ENCODE measurements at places on chromosomes 6 and 20. TPM values are rescaled to one million over a fixed set of nuclear protein-coding genes. Genes with fewer than 3 reads are reported as not detected.
A peak's percentile ranks its signal among the peaks of the same experiment; 100 is the strongest.

- DNase-seq: no peak
These were observed 102.3 kb downstream of the RPP40 start for GRCh38 chr6:4901386-4902061.

- no peak for DNase-seq
These were observed 1688.5 kb downstream of the GRIK2 start for GRCh38 chr6:103081876-103082630.

DNA sequence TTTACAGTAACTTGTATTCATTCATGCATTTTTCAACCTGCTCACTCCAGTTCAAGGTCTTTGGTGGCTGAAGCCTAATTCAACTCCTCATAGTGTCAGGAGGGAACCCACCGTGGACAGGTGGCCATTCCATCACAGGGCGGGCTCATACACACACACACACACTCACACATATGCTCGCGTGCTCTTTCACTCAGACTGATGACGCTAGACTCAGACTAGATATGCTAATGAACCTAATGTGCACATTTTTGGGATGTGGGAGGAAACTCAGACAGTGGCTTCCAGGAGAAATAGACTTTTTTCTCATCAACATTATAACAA lies 56.7 kb downstream of the TRIM27 start:
- peak; percentile 32 for DNase-seq

DNA sequence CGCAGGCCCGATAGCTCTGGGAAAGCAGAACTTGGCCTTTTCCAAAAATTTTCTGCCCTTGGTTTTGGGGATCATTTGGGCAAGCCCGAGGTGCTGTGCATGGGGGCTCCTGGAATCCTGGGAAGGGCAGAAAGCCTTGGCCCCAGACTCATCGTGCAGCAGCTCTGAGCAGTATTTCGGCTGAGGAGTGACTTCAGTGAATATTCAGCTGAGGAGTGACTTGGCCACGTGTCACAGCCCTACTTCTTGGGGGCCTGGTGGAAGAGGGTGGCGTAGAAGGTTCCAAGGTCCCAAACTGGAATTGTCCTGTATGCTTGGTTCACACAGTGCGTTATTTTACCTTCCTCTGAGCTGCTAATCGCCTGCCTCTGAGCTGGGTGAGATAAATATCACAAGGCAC lies 1.1 kb upstream of the BMP2 start:
- no peak for DNase-seq

- DNase-seq: no peak
These were observed 56.4 kb downstream of the B4GALT5 start for GRCh38 chr20:49657118-49657901.

GRCh38 chr6:69935079-69935478 lies 68.7 kb downstream of the COL19A1 start:
- no peak for DNase-seq

DNA sequence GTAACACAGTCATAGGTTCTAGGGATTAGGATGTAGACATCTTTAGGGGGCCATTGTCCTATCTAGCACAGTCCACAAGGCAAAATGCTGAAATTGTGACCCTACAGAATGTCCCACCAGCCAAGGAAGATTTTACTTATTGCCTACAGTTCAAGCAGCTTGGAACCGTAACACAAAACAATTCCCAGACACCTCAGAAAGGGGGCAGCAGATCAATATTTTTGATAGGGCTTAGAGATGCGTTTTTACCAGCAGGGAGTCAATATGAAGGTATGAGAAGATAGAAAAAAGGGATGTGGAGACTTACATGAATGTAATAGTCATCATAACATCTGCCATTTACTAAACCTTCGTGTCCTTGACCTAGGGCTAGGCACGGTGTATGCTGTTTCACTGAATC lies 81.0 kb downstream of the TMEM170B start:
- DNase-seq: no peak

GRCh38 chr6:52598123-52598823 lies 21.4 kb upstream of the TRAM2 start:
- DNase-seq: peak; percentile 56

GRCh38 chr20:37901240-37901639 lies 1.7 kb upstream of the VSTM2L start:
- DNase-seq: no peak

- no peak for DNase-seq
These were observed 93.8 kb upstream of the MARCKS start for GRCh38 chr6:113763311-113763766.

- DNase-seq: no peak
These were observed 657.7 kb downstream of the QKI start for GRCh38 chr6:164072240-164072666.

DNA sequence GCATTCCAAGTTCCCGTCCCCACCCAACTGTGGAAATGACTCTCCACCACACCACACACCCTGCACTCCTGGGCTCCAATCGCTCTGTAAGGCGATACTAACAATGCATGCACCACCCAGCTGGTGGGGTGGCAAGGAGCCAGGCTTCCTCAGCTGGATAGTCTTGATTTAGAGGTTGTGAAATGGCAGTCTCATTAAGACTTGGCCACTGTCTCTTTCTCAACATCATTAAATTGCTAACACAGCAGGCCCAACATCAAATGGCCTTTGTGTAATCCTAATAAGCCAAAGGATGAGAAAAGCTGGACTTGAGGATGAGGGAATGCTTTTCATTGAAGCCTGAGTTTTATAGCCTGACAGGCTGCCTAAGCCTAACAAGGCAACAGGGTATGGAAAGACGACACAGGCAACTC lies 223.7 kb downstream of the GMDS start:
- DNase-seq: no peak

GRCh38 chr20:40687384-40688128 lies 1.5 kb downstream of the MAFB start:
- no peak for DNase-seq

DNA sequence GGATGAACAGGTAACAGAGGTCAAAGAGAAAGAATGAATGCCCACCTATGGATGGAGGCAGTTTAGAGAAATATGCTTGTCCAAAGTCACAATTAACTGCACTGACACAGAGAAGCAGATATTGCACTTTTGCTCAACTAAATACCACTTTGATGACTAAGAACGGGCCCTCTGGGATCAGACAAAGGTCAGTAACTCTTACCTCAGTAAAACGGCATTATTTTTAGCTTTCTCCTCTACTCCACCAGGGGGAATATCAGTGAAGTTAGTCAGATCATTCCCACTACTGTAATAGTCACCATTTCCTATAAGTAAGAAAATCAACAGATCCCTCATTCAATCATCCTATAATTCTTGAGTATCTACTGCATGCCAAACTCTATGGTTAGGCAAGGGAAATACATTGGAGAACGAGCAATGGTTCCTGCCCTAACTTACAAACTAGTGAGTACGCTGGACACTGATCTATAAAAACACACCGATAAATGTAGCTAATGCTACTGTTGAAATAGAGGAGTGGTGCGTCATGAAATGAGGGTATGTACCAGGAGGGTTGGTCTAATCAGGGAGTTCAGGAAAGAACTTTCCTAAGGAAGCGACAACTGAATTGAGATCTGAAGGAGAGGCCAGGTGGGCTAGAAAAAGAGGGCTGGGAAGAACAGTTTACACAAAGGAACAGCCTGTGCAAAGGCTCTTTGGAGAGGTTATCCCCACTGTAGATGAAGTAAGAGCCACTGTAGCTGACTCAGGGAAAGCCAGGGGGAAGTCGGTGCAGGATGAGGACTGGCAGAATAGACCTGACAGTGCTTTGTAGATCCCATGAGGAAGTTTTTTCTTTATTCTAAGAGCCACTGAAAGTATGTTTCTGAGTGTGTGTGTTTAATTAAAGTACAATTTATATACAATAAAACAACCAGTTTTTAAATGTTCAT lies 9.2 kb downstream of the ECI2 start:
- DNase-seq: no peak

DNA sequence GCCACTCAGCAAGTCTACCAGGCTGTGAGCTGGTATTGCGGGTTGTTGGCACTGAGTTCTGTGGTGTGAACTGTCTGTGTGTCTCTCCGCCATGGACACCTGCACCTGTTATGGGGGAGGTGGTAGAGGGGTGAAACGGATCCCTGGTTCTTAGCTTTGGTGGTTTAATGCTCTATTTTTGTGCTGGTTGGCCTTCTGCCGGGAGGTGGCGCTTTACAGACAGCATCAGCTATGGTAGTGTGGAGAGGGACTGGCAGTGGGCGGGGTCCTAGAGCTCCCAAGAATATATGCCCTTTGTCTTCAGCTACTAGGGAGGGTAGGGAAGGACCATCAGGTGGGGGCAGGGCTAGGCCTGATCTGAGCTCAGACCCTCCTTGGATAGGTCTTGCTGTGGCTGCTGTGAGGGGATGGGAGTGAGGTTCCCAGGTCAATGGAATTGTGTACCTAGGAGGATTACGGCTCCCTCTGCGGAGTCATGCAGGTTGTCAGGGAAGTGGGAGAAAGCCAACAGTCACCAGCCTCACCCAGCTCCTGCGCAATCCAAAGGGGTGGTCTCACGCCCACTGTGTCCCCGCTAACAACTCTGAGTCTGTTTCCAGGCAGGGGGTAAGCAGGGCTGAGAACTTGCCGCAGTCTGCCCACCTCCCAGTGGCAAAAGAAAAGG lies 154.3 kb downstream of the CCDC170 start:
- peak; percentile 10 for DNase-seq

DNA sequence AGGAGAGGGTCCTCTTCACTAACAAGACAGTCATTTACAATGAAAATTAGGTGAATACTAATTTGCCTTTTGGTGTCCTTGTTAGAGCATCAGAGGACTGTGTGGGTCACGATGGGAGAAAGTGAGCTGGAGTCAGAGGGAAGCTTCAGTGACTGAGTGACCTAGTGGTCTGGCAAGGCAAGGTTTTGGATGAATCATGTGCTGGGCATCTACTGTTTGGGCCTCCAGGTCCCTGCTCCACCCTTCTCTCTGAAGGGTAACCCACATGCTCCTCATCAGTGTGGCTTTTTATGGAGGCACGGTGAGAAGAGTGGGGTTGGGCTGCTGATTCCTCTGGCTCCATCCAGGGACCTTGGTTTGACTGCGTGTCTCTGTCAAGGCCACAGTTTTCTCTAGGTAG lies 60.5 kb upstream of the EXOC2 start:
- no peak for DNase-seq

DNA sequence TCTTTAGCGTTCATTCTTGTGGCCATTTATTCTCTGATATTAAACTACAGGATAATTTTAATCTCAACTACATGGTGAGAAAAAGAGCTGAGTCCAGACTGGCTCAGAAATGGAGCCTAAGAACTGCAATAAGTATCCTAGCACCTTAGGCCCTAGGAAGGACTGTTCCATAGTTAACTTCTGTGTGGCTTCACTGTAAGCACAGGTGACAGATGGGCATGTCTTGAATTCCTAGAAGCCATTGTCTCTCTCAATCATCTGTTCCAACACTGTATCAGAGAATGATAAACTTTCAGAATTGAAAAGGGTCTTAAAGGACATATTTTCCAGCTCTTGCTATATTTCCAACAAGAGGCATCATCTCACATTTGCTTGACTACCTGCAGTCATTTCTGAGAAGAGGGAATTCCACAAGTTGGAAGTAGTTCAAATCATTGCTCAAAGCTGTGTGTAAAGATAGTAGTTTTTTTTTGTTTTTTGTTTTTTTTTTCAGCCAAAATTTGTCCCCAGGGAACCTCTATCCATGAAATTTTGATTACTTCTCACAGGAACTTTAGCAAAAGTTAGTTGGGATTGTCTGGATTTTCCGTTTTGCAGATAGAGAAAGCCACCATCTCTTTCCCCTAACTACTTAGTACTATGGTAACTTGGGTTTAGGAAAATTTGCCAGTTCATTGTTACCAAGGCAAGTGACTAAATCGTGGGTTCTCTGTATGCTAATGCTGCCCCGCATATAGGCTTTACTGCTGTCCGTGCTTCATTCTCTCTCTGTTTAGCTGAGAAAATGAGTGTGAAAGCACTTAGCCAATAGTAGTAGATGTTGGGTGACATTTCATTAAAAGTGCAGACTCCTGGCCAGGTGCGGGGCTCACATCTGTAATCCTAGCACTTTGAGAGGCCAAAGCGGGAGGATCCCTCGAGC lies 47.2 kb downstream of the KCNS1 start:
- DNase-seq: no peak

- no peak for DNase-seq
These were observed 137.6 kb upstream of the RIN2 start for GRCh38 chr20:19620446-19620845.

GRCh38 chr6:95078457-95078856 lies 498.9 kb upstream of the MANEA start:
- no peak for DNase-seq

The TP53TG5 gene
- 0.41 TPM for total RNA-seq

The GRM1 gene
- total RNA-seq: not detected

The KIF3B gene
- 36.2 TPM for total RNA-seq

The FAXC gene
- not detected for total RNA-seq

The SLC13A3 gene
- total RNA-seq: not detected

The DUSP15 gene
- total RNA-seq: not detected

The NNAT gene
- 0.36 TPM for total RNA-seq

All from activated naive CD8-positive, alpha-beta T cell treated with anti-CD3 and anti-CD28 coated beads for 36 hours (primary cell).